ENCODE measurements at places on chromosomes 16 and 17.

- no peak for DNase-seq
Observed at GRCh38 chr16:51243936-51244436, 92.9 kb upstream of the SALL1 start.

DNA sequence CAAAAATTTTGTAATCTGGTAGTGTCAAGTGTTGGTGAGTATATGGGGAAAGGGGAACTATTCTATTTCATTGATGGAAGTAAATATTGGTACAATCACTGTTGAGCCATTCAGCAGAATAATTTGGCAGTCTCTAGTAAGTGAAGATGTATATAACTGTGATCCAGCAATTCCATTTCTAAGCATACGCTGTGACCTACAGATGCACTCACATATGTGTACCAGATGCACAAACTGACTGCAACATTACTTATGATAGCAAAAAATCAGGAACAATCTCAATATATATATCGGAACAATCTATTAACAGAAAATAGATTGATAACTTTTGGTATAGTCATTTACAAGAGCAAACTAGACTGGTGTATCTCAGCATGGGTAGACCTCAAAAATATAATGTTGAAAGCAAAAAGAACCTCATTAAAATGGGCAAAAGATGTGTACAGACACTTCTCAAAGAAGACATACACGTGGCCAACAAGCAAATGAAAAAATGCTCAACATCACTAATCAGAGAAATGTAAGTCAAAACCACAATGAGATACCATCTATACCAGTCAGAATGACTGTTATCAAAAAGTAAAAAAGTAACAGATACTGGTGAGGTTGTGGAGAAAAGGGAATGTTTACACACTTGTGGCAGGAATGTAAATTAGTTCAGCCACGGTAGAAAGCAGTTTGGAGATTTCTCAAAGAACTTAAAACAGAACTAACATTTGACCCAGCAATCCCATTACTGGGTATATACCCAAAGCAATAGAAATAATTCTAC is 20.7 kb downstream of the ADAP2 start:
- DNase-seq = no peak

GRCh38 chr17:68676856-68677255 is 75.7 kb upstream of the FAM20A start:
- DNase-seq = no peak

DNA sequence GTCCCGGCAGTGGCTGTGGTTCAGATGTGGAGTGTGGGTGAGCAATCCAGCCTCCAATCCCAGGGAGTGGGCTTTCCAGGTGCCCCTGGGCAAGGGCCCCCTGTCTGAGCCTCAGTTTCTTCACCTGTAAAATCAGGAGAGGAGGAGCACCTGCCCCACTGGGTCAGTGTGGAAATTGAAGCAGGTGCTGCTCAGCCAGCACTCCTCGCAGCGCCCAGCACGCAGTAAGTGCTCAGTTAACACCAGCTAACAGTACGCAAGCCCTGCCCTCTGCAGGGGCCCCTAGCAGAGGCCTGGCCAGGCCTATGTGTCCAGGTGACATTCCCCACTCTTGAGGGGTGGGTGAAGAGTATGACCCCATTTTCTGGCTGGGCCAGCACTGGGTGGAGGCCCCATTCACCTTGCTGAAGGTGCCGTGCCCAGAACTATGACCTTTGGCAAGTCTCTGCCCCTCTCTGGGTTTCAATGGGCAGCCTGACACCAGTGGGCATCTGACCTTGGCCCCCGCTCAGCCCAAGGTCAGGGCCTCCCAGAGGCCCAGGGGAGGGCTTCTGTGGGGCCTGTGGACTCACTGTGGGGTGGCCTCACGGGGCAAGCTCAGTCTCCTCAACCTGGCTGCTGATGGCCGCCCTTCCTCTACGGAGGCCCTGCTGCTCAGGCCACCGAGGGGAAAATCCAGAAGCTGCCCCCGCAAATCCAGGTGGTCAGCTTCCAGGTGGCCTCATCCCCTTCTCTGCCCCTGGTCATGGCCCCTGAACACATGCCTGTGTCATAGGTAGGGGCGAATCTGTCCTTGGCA is 2.5 kb downstream of the MTSS2 start:
- DNase-seq = no peak

DNA sequence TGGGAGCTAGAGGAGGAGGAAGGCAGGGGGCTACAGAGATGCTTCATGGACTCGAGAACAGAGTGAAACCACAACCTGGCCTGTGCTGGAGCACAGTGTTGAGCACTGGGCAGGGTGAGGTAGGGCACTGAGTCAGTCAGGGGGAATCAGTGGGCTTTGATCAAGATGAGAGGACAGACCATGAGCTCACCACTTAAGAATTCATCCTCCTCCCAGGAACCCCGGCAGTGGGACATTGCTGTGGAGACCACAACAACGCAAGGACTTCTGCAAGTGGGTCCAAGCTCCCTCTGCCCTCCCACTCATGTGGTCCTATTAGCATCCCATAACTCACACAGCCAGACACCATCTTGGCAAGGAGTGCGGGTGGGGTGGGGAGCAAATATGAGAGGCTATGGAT is 1.7 kb upstream of the CES5A start:
- DNase-seq = no peak

DNA sequence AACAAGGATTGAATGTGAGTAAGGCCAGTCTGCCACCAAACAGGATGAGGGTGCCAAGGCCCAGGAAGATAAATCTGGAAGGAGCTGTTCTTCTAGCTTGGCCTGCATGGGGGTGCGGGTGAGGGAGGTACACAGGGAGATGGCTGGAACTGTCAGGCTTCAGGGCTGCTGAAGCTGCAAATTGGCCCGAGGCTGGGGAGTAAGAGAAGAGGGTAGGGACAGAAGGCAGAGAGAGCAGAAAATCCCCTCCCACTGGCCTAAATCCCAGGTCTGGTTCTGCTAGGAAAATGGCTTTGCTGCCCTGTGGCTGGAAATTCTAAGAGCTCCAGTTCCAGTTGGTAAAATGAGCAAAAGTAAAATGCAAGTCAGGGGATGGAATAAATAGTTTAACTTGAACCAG is 87.9 kb downstream of the CCDC182 start:
- no peak for DNase-seq

DNA sequence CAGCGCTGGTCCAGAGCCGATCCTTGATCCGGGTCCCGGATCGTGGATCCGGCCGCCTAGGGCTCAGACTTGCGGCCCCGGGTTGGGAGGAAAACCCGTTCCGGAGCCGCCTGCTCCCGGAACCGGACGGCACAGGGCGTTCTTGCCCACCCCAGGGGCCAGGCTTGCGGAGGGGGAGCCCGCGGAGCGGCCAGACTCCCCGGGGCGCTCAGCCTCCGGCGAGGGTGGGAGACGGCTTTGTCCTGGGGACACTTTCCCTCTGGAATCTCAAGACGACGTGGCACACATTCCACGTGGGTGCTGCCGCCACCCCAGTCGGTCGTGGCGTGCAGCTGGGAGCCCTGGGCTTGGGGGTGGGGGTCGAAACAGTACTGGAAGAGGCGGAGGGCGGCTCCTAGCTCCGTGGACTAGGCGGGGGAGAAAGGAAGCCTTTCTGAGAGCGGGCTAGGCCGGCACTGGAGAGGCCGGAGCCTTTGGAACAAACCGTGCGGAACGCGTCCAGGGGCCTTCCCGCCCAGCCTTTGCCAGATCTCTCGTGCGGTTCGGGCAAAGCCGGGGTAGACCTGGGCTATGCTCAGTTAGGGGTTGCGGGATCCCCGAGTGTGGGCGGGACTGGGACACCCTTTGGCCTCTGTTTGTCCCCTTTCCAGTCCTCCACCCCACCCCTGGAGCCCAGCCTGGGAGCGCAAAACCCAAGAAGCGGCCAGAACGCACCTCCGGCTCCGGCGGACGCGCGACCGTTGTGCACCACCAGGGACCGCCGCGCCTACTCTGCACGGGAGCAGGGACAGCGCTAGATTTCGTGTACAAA is 26.5 kb downstream of the SREBF1 start:
- DNase-seq = no peak

- peak; percentile 81 for DNase-seq
Observed at GRCh38 chr17:29155227-29155965, 24.8 kb downstream of the MYO18A start.

DNA sequence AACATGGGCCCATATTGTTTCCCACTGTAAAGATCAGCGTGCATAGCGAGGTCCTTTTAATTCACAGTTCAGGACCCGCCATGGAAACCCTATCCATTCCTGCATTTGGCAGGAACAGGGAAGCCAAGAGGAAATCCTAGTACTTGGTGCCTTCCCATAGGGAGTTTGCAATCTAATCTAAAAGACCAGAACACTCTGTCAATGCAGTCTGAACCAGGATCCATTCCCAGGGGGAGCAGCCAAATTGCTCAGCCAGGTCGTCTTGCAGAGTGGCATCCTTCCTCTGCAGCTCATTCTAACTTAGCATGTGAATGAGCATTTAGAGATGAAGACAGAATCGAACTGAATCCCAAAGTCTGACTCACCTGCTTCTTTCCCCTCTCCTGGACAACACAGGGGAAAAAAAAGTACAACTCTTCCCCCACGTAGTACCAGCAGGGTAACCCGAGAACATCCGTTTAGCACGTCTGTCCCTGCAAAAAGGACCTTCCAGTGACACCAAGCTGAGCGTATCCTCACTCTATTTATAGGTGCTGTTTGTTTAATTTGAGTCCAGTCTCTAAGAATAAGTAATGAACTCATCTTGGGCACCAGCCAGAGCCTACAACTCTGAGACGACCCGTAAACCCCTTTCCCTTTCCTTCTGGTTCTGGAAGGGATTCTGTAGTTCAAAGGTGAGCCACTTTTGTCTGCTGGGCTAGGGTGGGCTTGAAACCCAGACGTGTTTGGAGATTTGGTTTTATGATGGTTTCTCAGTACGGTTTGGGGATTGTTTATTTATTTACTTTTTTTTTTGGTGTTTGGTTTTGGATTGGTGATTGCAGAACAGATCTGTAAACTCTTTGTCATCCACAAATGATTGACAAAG is 74.5 kb downstream of the ERCC4 start:
- DNase-seq = no peak

DNA sequence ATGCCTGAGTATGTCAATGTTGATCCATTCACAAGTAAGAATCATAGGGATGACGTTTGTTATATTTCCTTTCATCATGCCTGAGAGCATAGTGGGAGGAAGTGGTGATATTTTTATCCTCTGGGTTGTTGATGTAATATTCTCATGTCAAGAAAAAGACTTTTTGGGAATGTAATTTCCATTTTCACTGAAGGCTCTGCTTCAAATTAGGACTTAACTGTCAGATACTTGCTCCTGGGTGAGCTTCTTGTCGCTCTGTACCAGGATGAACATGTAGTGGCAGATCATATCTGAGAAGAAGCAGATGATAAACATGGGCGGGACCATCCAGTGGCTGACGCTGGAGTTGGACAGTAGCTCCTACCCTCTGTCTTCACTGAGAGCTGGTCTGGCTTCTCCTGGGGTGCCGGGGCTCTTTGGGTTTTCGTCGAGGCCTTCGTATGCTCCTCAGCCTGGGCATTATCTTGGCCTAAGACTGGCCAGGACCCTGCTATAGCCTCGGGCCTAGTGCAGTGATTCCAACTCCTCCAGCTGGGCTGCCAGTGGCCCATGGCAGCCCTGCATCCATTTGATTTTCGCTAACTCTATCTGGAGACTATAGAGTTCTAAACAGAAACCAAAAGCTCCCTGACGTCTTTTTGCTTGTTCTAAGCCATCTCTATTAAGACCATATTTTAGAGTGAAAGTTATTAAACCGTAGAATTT is 19.7 kb downstream of the CYB5B start:
- peak; percentile 77 for DNase-seq

DNA sequence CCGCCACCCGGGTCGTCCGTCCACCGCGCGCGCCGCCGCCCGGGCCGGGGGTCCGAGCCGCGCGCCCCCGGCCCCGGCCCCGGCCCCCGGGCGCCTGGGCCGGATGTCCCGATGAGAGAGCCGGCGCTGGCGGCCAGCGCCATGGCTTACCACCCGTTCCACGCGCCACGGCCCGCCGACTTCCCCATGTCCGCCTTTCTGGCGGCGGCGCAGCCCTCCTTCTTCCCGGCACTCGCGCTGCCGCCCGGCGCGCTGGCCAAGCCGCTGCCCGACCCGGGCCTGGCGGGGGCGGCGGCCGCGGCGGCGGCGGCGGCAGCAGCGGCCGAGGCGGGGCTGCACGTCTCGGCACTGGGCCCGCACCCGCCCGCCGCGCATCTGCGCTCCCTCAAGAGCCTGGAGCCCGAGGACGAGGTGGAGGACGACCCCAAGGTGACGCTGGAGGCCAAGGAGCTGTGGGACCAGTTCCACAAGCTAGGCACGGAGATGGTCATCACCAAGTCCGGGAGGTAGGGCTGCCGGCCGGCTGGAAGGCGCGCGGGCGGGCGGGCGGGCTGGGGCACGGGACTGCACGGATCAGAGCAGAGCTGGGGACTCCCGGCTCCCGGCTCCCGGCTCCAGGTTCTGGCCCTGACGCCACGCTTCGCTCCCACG is 548 bp downstream of the TBX2 start:
- peak; percentile 45 for DNase-seq

- no peak for DNase-seq
Observed at GRCh38 chr17:49600949-49601348, 25.3 kb downstream of the NXPH3 start.

DNA sequence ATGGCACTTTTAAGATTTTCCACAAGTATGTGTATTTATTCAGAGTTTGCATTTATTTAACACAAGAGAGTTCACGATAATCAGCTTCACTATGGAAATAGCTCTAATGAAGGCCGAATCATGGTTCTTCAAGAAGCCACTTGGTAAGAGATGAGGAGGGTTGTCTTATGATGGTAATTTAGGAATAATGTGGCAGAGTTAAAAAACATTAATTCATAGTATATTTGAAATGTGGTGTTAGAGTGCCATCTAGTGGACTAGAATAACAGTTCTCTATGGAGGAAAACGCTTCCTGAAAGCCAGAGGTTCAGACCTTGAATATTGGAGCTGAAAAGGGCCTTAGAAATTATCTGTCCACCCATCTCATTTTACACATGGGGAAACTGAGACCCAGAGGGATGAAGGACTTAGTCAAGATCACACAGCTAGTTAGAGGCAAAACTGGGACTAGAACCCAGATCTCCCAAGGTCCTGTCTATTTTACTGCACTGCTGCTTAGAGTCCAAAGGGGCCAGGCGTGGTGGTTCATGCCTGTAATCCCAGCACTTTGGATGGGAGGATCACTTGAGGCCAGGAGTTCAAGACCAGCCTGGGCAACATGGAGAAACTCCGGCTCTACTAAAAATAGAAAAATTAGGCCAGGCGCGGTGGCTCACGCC is 33.8 kb upstream of the KPNB1 start:
- peak; percentile 60 for DNase-seq

DNA sequence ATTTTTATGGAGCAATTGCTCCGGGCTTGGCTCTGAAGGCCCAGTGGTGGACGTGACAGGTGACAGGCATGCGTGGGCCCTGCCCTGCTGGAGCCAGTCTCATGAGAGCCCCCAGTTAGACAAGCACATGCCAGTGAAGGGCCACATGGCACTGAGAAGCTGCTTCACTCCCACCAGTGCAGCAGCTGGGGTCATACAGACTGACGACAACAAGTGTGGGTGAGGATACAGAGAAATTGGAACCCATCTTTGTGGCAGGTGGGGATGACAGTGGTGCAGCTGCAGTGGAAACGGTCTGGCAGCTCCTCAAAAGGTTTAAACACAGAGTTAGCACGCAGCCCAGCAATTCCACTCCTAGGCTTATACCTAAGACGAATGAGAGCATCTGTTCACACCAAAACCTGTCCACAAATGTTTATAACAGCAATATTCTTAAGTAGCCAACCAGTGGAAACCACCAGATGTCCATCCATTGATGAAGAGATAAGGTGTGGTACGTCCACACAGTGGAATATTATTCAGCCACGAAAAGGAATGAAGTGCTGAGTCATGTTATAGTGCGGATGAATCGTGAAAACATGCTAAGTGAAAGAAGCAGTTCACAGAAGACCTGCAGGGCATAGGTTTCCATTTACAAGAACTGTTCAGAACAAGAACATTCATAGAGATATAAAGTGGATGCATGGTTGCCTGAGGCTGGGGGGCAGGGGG is 12.5 kb upstream of the CIBAR2 start:
- DNase-seq = no peak

Data from inflammatory macrophage treated with lipopolysaccharide for 4 hours (primary cell).